ENCODE measurements at places on chromosomes 1 and 21.

DNA sequence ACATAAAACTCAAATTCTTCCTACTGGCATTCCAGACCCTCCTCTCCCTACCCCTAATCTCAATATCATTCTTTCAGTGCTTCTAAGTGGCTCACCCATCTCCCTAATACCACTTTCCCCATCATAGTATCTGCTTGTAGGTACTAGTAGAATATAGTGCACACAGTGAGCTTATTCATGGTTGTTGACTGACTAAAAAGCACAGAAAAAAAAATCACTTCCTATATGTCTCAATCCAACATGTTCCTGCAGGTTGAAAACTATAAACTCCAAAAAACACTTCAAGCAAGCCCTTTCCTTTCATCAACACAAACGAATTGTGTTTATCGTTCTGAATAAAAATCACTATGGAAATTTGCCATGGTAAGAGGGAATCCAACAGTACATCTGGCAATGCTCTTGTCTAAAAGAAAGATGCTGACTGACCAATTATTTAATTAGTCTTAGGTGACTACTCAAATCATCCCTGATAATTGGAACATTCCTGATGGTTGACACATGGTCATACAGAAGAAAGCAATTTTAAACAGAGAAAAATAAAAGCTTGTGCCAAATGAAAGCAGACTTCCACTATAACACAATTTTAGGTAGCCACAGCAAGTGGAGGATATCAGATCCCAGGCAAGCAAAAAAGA lies 87.1 kb downstream of the NDUFS5 start:
- no peak for DNase-seq

DNA sequence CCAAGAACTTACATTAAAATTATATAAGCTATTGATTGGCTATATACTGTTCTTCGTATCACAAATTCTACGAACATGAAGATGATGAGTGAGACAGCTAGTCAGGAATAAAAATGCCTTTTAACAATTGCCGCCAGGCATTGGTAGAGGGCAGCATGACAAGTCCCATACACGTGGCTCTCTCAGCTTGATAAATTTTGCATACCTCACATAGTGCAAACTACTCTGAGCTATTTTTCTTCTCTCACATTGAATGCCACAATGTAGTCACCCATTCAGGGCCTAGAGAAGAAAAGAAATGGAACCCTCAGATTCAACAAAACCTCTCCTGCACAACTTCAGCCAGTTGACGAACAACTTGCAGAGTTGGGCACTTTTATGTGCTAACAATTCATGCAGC lies 27.0 kb upstream of the FMO2 start:
- no peak for DNase-seq

DNA sequence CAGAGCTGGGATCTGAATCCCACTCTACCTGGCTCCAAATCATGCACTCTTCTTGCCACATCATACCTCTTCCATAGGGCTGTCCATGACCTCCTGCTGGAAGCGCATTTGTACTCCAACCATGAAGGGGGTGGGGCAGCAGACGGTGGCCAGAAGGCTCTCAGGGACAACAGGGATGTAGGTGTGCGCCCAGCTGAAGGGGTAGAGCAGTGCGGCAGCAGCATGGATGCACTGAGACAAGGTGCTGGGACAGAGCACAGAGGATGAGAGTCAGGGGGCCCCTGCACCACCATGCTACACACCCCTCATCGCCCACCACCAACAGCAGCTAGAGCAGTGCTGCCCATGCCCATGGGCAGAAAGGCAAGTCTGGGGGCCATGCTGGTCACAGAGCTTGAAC lies 8.4 kb downstream of the DENND2D start:
- no peak for DNase-seq

DNA sequence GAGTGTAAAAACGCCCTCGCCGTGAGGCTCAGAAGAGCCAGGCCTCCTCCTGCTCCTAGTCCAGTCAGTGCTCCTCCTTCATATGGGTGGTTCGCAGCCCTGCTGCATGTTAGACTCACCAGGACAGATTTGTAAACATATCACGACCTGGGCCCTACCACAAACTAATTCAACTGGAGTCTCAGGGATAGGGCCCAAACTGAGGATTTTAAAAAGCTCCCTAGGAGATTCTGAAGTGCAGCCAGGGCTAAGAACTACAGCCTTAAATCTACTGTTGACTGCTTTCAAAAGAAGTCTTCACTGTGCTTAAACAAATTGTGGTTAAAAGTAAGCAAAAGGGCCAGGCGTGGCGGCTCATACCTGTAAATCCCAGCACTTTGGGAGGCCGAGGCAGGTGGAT lies 57.0 kb downstream of the CAMTA1 start:
- no peak for DNase-seq

GRCh38 chr1:157194731-157195520 lies 56.7 kb upstream of the ETV3 start:
- no peak for DNase-seq

- DNase-seq = no peak
Observed at GRCh38 chr1:13620825-13621224, 37.2 kb downstream of the PDPN start.

DNA sequence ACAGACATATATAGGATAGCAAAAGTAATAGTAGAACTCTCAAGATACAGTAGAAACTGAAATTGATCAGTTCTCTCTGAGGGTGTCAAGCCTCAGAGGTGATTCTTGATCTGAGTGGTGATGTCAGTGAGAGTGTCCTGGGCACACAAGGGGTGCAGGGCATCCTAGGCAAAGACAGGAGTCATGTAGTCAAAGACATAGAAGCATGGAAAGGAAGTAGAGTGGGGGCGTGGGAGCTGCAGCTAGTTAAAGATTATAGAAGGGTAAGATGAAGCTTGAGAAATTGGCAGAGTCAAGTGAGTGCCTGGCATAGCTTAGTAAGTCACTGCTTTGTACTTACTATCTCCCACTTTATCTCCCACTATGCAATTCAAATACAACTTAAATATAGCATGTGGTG lies 22.8 kb downstream of the CDC7 start:
- DNase-seq = no peak

DNA sequence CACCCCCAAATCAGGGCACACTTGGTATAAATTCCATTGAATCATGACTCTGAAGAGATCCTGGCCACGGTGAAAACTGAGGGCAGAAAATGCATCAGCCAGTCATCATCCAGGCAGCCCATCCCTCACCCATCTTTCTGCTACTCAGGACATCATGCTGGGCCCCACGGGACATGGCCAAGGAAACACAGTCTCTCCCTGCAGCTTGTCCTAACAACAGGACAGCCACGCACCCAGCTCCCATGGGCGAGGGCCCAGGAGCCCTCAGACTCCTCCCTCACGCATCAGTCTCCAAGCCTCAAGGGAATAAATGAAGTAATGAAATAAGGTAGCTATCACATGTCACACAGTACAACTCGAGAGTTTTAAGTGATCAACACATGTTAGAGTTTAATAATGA lies 37.8 kb downstream of the ELK4 start:
- no peak for DNase-seq

GRCh38 chr1:25107643-25108010 lies 124.7 kb downstream of the SYF2 start:
- no peak for DNase-seq

- no peak for DNase-seq
Observed at GRCh38 chr1:153386500-153386901, 4.4 kb downstream of the S100A8 start.

DNA sequence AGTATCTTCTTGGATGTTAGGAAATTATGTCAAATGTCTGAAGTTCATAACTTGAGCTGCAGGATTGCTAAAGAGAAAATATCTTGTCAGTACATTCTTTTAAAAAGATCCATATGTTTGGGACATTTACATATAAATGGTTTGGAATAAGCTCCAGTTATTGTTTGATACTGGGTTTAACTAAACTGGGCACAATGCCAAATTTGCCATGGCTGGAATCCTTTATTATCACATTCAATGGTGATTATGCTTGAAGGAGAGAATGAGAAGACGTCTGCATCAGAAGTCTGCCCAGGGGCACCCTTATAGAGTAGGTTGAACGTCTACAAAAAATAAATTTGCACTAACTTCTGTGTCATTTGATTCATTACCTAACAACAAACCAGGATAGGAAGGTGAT lies 652.5 kb downstream of the AMY1C start:
- DNase-seq = no peak

DNA sequence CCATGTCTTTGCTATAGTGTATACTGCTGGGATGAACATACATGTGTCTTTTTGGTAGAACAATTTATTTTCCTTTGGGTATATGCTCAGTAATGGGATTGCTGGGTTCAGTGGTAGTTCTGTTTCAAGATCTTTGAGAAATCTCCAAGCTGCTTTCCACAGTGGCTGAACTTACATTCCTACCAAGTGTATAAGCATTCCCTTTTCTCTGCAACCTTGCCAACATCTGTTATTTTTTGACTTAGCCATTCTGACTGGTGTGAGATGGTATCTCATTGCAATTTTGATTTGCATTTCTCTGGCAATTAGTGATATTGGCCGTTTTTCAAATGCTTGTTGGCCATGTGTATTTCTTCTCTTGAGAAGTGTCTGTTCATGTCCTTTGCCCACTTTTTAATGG lies 37.5 kb upstream of the ANGPTL1 start:
- DNase-seq = no peak

DNA sequence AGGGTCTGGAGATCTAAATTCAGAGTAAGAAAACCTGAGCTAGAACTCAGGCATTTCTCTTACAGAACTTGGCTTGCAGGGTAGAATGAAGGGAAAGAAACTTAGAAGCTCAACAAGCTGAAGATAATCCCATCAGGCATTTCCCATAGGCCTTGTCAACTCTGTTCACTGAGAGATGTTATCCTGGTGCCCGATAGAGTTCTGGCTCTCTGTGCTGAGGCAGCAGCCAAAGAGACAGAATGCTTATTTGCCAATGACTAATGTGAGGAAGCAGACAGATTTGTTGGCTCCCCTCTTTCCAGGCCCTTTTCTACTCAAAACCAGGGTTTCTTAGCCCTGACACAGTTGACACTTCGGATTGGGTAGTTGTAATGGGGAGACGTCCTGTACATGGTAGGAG lies 22.3 kb upstream of the TRIM45 start:
- no peak for DNase-seq
